Natural killer cell treated with Interleukin-12 subunit alpha and Interleukin-12 subunit beta and Interleukin-15 and Interleukin-18, amount 100 ng/mL, for 72 hours (primary cell): ENCODE measurements at places on chromosomes 12 and 14. TPM values are rescaled to one million over a fixed set of nuclear protein-coding genes. Genes with fewer than 3 reads are reported as not detected.
A peak's percentile ranks its signal among the peaks of the same experiment; 100 is the strongest.

GRCh38 chr12:77047341-77048109, 17.8 kb downstream of the E2F7 start:
- no peaks in the 10 kb centered on the region for H3K4me1 ChIP-seq
- H3K36me3 ChIP-seq, result no peaks in the 10 kb centered on the region
- no peaks in the 10 kb centered on the region for H3K27me3 ChIP-seq

DNA sequence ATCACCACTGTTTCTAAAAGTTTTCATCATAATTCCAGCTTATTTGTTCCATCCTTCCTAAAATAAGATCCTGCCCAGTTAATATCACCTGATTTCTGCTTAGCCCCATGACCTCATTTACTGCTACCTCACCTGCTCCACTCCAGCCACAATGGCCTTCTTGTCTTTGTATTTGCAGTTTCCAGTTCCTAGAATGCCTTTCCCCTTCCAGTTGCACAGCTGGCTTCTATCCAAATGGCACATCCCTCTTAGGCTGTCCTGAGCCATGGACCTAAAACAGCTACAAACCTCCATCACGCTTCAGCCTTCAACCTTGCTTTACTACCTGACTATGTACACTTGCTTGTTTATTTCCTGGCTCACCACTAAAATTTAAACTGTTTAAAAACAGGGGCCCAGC, 6.5 kb upstream of the LGMN start:
- peaks cover 10% of the 10 kb centered on the region for H3K4me1 ChIP-seq
- H3K4me3 ChIP-seq, result no peak overlapping the region
- DNase-seq, result no peak
- H3K36me3 ChIP-seq, result no peaks in the 10 kb centered on the region
- peaks cover 53% of the 10 kb centered on the region for H3K27me3 ChIP-seq

GRCh38 chr14:52240623-52241022, 26.9 kb upstream of the PTGDR start:
- no peaks in the 10 kb centered on the region for H3K27me3 ChIP-seq
- DNase-seq, result no peak
- peak overlapping the region; percentile 14 for H3K27ac ChIP-seq
- peaks cover 31% of the 10 kb centered on the region for H3K36me3 ChIP-seq

- H3K27ac ChIP-seq, result no peak overlapping the region
- DNase-seq, result no peak
- peaks cover 2% of the 10 kb centered on the region for H3K4me1 ChIP-seq
- H3K4me3 ChIP-seq, result no peak overlapping the region
- H3K36me3 ChIP-seq, result no peaks in the 10 kb centered on the region
Observed at GRCh38 chr14:69360438-69361108, 37.5 kb downstream of the ERH start.

DNA sequence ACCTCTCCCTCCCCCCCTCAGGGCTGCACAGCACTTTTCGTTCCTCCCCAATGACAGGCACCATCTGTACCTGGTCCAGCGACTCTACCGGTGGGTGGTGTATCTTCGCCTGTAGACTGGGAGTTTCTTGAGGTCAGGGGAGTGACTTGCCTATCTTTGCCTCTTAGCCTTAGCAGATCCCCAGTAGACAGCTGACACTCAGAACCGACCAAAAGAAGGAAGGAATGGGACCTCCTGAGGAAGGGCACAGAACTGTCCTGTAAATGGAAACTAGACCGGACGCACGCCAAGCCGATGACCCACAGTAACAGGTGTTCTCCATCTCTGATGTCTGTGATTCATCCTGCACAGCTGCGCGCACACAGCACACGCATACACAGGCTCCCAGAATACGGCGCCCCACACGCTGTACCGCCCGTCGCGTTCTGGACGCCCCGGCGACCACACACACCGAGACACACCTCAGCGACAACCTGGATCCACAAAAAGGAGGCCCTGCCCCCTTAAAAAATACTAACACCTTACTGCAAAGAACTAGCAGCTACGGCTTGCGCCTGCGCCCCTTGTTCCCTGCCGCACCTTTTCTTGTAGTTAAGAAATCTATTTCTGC, 673 bp upstream of the TTC9 start:
- H3K4me1 ChIP-seq, result peaks cover 15% of the 10 kb centered on the region
- peak overlapping the region; percentile 0 for H3K27ac ChIP-seq
- H3K4me3 ChIP-seq, result peak overlapping the region; percentile 86
- DNase-seq, result no peak
- peaks cover 16% of the 10 kb centered on the region for H3K27me3 ChIP-seq

GRCh38 chr12:30988646-30989286, 62.2 kb downstream of the TSPAN11 start:
- DNase-seq, result no peak
- no peaks in the 10 kb centered on the region for H3K4me1 ChIP-seq
- no peaks in the 10 kb centered on the region for H3K36me3 ChIP-seq
- no peaks in the 10 kb centered on the region for H3K27me3 ChIP-seq
- H3K4me3 ChIP-seq, result no peak overlapping the region

GRCh38 chr14:68278576-68279436, 459.2 kb downstream of the RAD51B start:
- no peak overlapping the region for H3K4me3 ChIP-seq
- H3K27ac ChIP-seq, result peak overlapping the region; percentile 64
- H3K27me3 ChIP-seq, result no peaks in the 10 kb centered on the region
- no peaks in the 10 kb centered on the region for H3K36me3 ChIP-seq
- H3K4me1 ChIP-seq, result peaks cover 36% of the 10 kb centered on the region

GRCh38 chr14:23401291-23401690, 6.8 kb downstream of the MYH6 start:
- no peaks in the 10 kb centered on the region for H3K36me3 ChIP-seq
- H3K4me3 ChIP-seq, result no peak overlapping the region
- no peak overlapping the region for H3K27ac ChIP-seq
- DNase-seq, result no peak
- H3K4me1 ChIP-seq, result no peaks in the 10 kb centered on the region
- no peaks in the 10 kb centered on the region for H3K27me3 ChIP-seq

Gene AACS
- 36.7 TPM for total RNA-seq

GRCh38 chr14:37658156-37658555, 62.7 kb downstream of the TTC6 start:
- H3K27me3 ChIP-seq, result no peaks in the 10 kb centered on the region
- no peaks in the 10 kb centered on the region for H3K4me1 ChIP-seq
- no peak overlapping the region for H3K27ac ChIP-seq
- DNase-seq, result no peak
- no peaks in the 10 kb centered on the region for H3K36me3 ChIP-seq

DNA sequence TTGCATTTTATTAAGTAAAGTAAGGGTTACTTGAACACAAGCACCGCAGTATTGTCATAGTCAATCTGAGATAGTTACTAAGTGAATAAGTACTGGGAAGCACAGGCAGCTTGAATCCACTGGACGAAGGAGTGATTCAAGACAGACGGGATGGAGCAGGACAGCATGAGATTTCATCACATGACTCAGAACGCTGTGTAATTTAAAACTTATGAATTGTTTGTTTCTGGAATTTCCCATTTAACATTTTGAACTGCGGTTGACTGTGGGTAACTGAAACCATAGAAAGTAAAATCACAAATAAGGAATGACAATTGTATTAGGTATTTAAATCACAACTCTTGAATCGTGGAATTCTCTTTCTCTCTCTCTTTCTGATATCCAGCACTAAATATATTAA, 1630.4 kb upstream of the SEL1L start:
- H3K27me3 ChIP-seq, result no peaks in the 10 kb centered on the region
- H3K27ac ChIP-seq, result no peak overlapping the region
- no peak for DNase-seq
- H3K4me3 ChIP-seq, result no peak overlapping the region

Gene WSCD2
- total RNA-seq, result not detected

DNA sequence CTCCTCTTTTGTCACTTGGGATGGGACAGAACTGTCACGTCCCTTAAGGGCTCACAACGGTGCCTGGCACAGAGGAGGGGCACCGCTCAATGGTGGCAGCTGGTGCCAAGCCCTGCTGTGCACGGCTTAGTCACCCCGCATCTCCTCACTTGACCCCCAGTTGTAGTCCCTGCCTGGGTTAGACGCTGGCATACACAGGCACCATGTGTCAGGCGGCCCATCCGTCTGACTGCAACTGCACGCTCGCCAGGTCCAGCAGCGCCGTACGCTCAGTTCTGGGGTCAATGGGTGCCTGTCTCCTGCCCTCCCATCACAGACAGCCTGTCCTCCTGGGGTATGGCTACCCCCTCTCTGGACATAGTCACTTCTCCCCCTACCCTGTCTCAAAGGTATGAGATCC, 1.6 kb upstream of the PACS2 start:
- DNase-seq, result no peak
- peak overlapping the region; percentile 84 for H3K4me3 ChIP-seq
- H3K27ac ChIP-seq, result peak overlapping the region; percentile 88

GRCh38 chr12:65958456-65958855, 134.2 kb downstream of the HMGA2 start:
- H3K27me3 ChIP-seq, result peaks cover 16% of the 10 kb centered on the region
- no peak overlapping the region for H3K4me3 ChIP-seq
- peaks cover 7% of the 10 kb centered on the region for H3K4me1 ChIP-seq

Gene TAS2R42
- total RNA-seq, result not detected

GRCh38 chr12:9806714-9807113, 20.6 kb upstream of the KLRF1 start:
- no peak for DNase-seq
- H3K4me1 ChIP-seq, result peaks cover 13% of the 10 kb centered on the region
- peaks cover 2% of the 10 kb centered on the region for H3K27me3 ChIP-seq
- no peak overlapping the region for H3K27ac ChIP-seq
- H3K4me3 ChIP-seq, result no peak overlapping the region
- H3K36me3 ChIP-seq, result no peaks in the 10 kb centered on the region

Gene FAIM2
- not detected for total RNA-seq

GRCh38 chr12:89351489-89352241, 636 bp downstream of the DUSP6 start:
- peaks cover 26% of the 10 kb centered on the region for H3K36me3 ChIP-seq
- DNase-seq, result peak; percentile 69
- peak overlapping the region; percentile 75 for H3K27ac ChIP-seq
- H3K27me3 ChIP-seq, result no peaks in the 10 kb centered on the region

Gene RIMBP2
- total RNA-seq, result not detected

GRCh38 chr12:51351913-51352532, 5.5 kb upstream of the CELA1 start:
- no peak overlapping the region for H3K27ac ChIP-seq
- no peak overlapping the region for H3K4me3 ChIP-seq
- peak; percentile 72 for DNase-seq
- no peaks in the 10 kb centered on the region for H3K4me1 ChIP-seq

GRCh38 chr12:81329085-81329484, 251.2 kb downstream of the ACSS3 start:
- no peak overlapping the region for H3K4me3 ChIP-seq
- DNase-seq, result no peak
- no peaks in the 10 kb centered on the region for H3K4me1 ChIP-seq

Gene TPPP2
- total RNA-seq, result not detected

DNA sequence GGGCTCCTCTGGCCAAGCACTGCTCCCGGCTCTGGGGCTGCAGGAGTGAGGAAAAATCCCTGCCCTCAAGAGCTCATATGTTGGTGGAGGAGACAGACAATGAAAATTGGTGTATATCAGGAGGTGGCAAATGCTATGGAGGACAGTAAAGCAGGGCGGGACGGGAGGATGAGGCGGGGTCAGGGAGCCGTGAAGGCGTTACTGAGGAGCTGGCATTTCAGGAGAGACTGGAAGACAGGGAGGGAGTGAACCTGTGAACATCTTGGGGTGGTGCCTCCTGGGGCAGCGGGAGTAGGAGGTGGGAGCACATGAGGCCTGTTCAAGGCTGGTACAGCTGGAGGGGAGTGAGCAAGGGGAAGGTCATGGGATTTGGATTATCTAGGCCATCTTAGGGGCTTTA, 26.6 kb downstream of the TSPAN9 start:
- H3K36me3 ChIP-seq, result peaks cover 13% of the 10 kb centered on the region
- no peak for DNase-seq
- no peak overlapping the region for H3K27ac ChIP-seq
- no peak overlapping the region for H3K4me3 ChIP-seq
- H3K27me3 ChIP-seq, result peaks cover 8% of the 10 kb centered on the region

- peaks cover 54% of the 10 kb centered on the region for H3K27me3 ChIP-seq
- no peaks in the 10 kb centered on the region for H3K36me3 ChIP-seq
- H3K4me3 ChIP-seq, result no peak overlapping the region
- DNase-seq, result no peak
- no peak overlapping the region for H3K27ac ChIP-seq
- no peaks in the 10 kb centered on the region for H3K4me1 ChIP-seq
Observed at GRCh38 chr14:100903134-100903468, 421 bp downstream of the RTL1 start.

DNA sequence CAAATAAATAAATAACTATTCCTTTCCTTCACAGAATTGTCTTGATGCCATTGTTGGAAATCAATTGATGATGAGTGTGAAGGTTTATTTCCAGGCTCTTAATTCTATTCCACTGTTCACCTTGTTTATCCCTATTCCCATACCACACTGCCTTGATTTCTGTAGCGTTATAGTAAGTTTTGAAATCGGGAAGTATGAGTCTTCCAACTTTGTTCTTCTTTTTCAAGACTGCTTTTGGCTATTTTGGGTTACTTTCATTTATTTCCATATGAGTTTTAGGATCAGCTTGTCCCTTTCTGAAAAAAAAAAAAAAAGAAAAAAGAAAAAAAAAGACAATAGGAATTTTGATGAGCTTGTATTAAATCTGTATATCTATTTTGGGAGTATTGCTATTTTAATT, 9.3 kb upstream of the CDK2AP1 start:
- H3K36me3 ChIP-seq, result no peaks in the 10 kb centered on the region
- no peak for DNase-seq
- H3K4me3 ChIP-seq, result no peak overlapping the region
- H3K27me3 ChIP-seq, result no peaks in the 10 kb centered on the region
- H3K4me1 ChIP-seq, result peaks cover 4% of the 10 kb centered on the region

Gene RHEBL1
- 28.9 TPM for total RNA-seq

- H3K36me3 ChIP-seq, result no peaks in the 10 kb centered on the region
- H3K4me3 ChIP-seq, result no peak overlapping the region
- DNase-seq, result no peak
Observed at GRCh38 chr12:66393890-66394289, 91.6 kb downstream of the HELB start.
